ENCODE measurements at places on chromosomes 6 and 20.

DNA sequence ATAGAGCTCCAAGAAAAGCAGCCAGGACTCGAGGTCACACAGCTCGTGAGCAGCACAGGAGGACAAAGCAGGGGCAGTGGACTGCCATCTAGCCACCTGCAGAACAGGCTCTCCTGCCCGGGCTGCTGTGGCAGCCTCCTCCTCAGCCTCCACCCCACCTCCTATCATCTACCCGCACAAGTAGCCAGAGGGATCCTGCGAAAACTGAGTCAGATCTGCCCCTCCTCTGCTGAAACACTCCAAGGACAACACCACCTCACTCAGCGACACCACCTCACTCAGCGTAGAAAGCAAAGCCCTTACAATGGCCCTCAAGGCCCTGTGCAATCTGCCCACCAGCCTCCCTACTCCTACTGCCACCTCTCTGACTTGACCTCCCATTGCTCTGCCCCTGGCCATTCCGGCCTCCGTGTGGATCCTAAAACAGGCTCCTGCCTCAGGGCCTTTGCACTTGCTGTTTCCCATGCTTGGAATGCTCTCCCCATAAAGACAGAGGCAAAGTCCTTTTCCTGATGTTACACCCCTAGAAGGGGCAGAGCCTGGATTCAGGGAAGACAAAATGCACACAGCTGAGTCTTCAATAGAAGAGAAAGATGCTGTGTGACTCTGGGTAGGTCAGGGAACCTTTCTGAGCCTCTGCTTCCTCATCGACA, 19.3 kb downstream of the PREX1 start:
- no peak for DNase-seq
- peaks cover 50% of the 10 kb centered on the region for H3K36me3 ChIP-seq
- peaks cover 36% of the 10 kb centered on the region for H3K4me1 ChIP-seq
- H3K27ac ChIP-seq = peak overlapping the region; percentile 46
- H3K4me3 ChIP-seq = no peak overlapping the region
- H3K27me3 ChIP-seq = no peaks in the 10 kb centered on the region

- peaks cover 33% of the 10 kb centered on the region for H3K27me3 ChIP-seq
- H3K4me1 ChIP-seq = peaks cover 19% of the 10 kb centered on the region
- H3K4me3 ChIP-seq = peak overlapping the region; percentile 77
- DNase-seq = peak; percentile 31
These were observed 39.8 kb upstream of the SLCO4A1 start for GRCh38 chr20:62602550-62602949.

- no peaks in the 10 kb centered on the region for H3K4me1 ChIP-seq
- peaks cover 5% of the 10 kb centered on the region for H3K36me3 ChIP-seq
- H3K4me3 ChIP-seq = no peak overlapping the region
- DNase-seq = no peak
- no peaks in the 10 kb centered on the region for H3K27me3 ChIP-seq
These were observed 85.2 kb downstream of the ANKS1A start for GRCh38 chr6:34974249-34974642.

DNA sequence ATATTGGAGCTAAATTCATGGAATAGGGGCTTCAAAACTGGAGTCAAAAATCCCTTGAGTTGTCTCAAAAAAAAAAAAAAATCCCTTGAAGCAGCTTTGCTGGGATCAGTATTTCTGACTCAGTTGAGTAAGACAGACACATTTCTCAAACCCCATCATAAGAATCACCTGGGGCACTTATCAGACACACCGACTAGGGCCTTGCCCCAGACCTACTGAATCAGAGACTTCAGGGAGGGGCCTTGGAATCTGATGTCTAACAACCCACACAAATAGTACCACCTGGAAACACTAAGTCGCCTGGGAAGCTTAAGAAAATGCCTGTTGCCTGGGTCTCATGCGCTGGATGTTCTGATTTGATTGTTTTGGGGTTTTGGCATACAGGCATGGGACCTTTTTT, 44.9 kb upstream of the RNF144B start:
- H3K36me3 ChIP-seq = no peaks in the 10 kb centered on the region
- H3K4me1 ChIP-seq = no peaks in the 10 kb centered on the region
- no peaks in the 10 kb centered on the region for H3K27me3 ChIP-seq
- H3K27ac ChIP-seq = no peak overlapping the region
- no peak for DNase-seq

GRCh38 chr20:41334036-41334435, 6.6 kb upstream of the LPIN3 start:
- no peak overlapping the region for H3K4me3 ChIP-seq
- DNase-seq = no peak
- H3K4me1 ChIP-seq = peaks cover 13% of the 10 kb centered on the region

DNA sequence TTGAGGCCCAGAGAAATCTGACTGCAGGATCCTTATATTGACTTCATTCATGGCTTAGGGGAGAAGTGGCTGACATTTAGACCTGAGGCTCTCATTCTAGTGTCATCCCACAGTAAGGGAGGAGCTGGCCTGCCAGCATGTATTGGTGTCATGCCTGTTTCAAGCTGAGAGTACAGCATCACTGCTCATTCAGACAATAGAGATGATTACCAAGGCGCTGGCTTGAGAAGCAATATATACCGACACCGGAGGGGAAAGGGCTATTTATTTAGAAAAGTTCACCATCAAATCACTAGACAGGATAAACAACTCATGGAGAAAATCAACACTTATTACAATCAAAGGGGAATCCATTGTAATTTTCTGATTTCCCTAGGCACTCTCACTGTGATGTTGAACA, 84.4 kb upstream of the HDAC2 start:
- H3K27me3 ChIP-seq = peaks cover 6% of the 10 kb centered on the region
- no peaks in the 10 kb centered on the region for H3K36me3 ChIP-seq
- DNase-seq = no peak
- H3K4me3 ChIP-seq = no peak overlapping the region
- H3K27ac ChIP-seq = no peak overlapping the region

DNA sequence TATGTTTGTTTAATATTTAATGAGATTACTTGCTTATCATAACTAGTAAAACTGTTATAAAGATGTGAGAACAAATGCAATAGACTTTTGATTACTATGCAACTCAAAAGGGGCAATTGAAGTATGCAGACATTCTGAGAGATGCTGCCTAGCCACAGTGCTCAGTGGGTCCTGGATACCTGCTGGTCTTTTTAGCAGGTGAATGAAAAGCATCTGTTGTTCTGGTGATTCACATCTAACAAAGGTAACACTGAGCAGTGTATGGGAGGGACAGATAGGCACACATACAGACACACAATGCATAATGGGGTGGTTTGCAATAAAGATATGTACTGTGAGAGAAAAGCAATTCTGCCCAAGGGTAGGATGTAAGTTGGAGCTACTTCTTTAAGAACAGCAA, 46.9 kb downstream of the OGFRL1 start:
- peaks cover 6% of the 10 kb centered on the region for H3K4me1 ChIP-seq
- no peaks in the 10 kb centered on the region for H3K36me3 ChIP-seq
- no peak for DNase-seq
- H3K27me3 ChIP-seq = no peaks in the 10 kb centered on the region
- H3K4me3 ChIP-seq = no peak overlapping the region

GRCh38 chr20:39289316-39289715, 327.2 kb downstream of the DHX35 start:
- no peak overlapping the region for H3K4me3 ChIP-seq
- DNase-seq = no peak
- no peak overlapping the region for H3K27ac ChIP-seq
- no peaks in the 10 kb centered on the region for H3K36me3 ChIP-seq

DNA sequence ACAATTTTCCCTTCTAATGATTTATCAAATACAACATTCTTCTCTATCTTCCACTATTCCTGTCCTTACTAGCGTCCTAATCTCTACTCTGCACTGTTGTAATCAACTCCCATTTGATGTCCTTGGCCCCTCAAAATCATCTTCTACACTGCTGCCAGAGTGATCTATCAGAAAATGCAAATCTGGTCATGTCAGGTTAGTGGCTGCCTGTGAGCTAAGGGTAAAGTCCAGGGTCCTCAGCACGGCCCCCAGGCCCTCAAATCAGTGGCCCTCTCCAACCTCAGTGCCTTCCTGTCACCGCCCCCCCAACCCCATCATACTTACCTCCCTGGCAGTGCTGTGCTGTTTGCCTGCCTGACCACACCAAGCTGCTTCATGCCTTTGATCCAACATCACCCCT, 3.8 kb downstream of the LYRM4 start:
- H3K36me3 ChIP-seq = peaks cover 40% of the 10 kb centered on the region
- DNase-seq = no peak
- H3K27me3 ChIP-seq = no peaks in the 10 kb centered on the region

GRCh38 chr6:112298021-112298745, 43.8 kb upstream of the LAMA4 start:
- H3K27me3 ChIP-seq = peaks cover 10% of the 10 kb centered on the region
- no peak overlapping the region for H3K4me3 ChIP-seq
- no peak for DNase-seq

DNA sequence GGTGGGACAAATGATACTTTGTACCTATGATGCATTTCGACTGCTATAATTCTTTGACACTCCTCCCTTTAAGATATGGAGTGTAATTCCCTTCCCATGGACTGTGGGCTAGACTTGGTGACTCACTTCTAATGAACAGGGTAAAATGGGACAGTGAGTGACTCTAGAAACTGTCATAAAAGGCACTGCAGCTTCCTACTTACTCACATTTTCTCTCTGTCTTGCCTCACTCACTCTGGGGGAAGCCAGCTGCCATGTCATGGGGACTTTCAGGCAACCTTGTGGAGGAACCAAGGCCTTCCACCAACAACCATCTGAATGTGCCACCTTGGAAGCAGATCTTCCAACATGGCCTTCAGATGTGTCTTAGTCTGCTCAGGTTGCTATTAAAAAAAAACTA, 12.9 kb upstream of the GFOD1 start:
- no peaks in the 10 kb centered on the region for H3K36me3 ChIP-seq
- DNase-seq = no peak
- H3K4me3 ChIP-seq = no peak overlapping the region
- no peak overlapping the region for H3K27ac ChIP-seq
- H3K4me1 ChIP-seq = peaks cover 6% of the 10 kb centered on the region
- no peaks in the 10 kb centered on the region for H3K27me3 ChIP-seq

- H3K27me3 ChIP-seq = peaks cover under 1% of the 10 kb centered on the region
- H3K36me3 ChIP-seq = no peaks in the 10 kb centered on the region
- DNase-seq = no peak
- H3K4me1 ChIP-seq = no peaks in the 10 kb centered on the region
- H3K4me3 ChIP-seq = no peak overlapping the region
These were observed 369.1 kb downstream of the MAFB start for GRCh38 chr20:40319741-40320516.

DNA sequence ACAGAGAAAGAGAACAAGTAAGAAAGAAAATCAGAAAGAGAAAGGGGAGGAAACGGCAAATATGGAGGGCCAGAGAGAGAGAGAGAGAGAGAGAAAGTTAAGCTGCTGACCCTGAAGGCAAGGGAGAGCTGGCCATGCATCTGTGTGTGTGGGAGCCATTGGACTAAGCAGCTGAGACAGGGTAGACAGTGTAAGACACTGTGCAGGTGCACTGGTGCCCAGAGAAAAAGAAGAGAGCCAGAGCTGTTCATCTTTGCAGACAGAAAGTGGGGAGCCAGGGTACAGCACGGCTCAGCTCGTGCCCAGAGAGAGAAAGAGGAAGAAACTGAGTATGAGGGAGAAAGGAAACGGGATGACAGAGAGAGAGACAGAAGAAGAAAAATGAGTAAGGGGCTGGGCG, 24.2 kb upstream of the ZNF318 start:
- peaks cover 36% of the 10 kb centered on the region for H3K27me3 ChIP-seq
- no peaks in the 10 kb centered on the region for H3K36me3 ChIP-seq
- DNase-seq = no peak
- H3K27ac ChIP-seq = no peak overlapping the region
- peaks cover 23% of the 10 kb centered on the region for H3K4me1 ChIP-seq

- H3K27me3 ChIP-seq = peaks cover 66% of the 10 kb centered on the region
- H3K36me3 ChIP-seq = no peaks in the 10 kb centered on the region
- peak overlapping the region; percentile 77 for H3K4me3 ChIP-seq
- no peak overlapping the region for H3K27ac ChIP-seq
- peaks cover 10% of the 10 kb centered on the region for H3K4me1 ChIP-seq
These were observed 664 bp upstream of the TPBG start for GRCh38 chr6:82362878-82363427.

GRCh38 chr20:33070111-33071053, 9.1 kb upstream of the BPIFB4 start:
- H3K27me3 ChIP-seq = no peaks in the 10 kb centered on the region
- H3K4me1 ChIP-seq = peaks cover 4% of the 10 kb centered on the region
- no peak overlapping the region for H3K27ac ChIP-seq
- DNase-seq = no peak

DNA sequence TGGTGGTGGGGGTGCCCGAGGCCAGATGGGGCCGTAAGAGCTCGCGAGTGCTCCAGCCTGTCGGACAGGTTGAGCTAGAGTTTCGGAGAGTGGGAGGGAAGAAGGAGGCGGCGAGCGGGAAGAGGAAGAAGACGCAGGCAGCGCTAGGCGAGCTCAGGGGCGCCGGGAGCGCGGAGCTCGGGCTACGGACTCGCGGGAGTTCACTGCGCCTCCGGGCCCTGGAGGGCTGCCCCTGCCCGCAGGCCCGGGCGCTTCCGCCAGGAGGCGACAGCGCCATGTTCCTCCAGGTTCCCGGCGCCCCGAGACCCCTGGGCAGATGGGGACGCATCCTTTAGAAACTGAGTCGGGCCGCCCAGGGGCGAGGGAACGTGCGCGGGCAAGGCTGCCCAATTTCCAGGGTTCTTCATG, 984 bp downstream of the TFAP2C start:
- H3K4me1 ChIP-seq = peaks cover 9% of the 10 kb centered on the region
- peaks cover 95% of the 10 kb centered on the region for H3K27me3 ChIP-seq
- no peak overlapping the region for H3K27ac ChIP-seq
- no peaks in the 10 kb centered on the region for H3K36me3 ChIP-seq

GRCh38 chr6:105763866-105764265, 322.3 kb upstream of the PRDM1 start:
- peaks cover 3% of the 10 kb centered on the region for H3K4me1 ChIP-seq
- no peak for DNase-seq
- no peaks in the 10 kb centered on the region for H3K36me3 ChIP-seq

GRCh38 chr20:9281803-9282202, 212.9 kb downstream of the PLCB4 start:
- no peak for DNase-seq
- H3K4me1 ChIP-seq = no peaks in the 10 kb centered on the region
- H3K27me3 ChIP-seq = no peaks in the 10 kb centered on the region
- H3K36me3 ChIP-seq = no peaks in the 10 kb centered on the region
- H3K4me3 ChIP-seq = no peak overlapping the region

GRCh38 chr6:148593130-148593812, 153.6 kb upstream of the UST start:
- H3K27ac ChIP-seq = no peak overlapping the region
- DNase-seq = no peak
- no peak overlapping the region for H3K4me3 ChIP-seq
- no peaks in the 10 kb centered on the region for H3K4me1 ChIP-seq
